ENCODE measurements at places on chromosomes 3 and 15.

- no peak for DNase-seq
These were observed 348.7 kb upstream of the TBL1XR1 start for GRCh38 chr3:177545964-177546363.

DNA sequence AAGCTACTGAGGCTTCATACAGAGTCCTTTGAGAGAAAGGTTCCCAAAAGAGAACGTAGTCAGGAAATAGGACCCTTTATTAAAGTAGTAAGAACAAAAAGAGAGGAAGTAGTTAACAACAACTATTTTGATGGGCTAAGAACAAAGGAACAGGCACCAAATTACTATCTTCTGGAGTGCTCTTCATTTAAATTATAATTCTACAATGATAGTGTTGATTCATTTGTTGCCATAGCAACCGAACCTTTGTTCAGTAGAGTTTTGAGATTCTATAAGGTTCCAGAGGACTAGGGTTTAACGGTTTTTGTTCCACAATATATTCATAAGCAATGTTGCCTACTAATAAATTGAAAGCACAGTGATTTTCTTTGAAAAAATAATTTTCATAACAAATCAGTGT is 78.8 kb downstream of the CMSS1 start:
- no peak for DNase-seq

- no peak for DNase-seq
These were observed 262.3 kb downstream of the GAP43 start for GRCh38 chr3:115885621-115886020.

GRCh38 chr3:171615686-171616085 is 155.5 kb upstream of the TNIK start:
- no peak for DNase-seq

GRCh38 chr3:179794355-179794754 is 141.5 kb downstream of the USP13 start:
- no peak for DNase-seq

- DNase-seq = no peak
These were observed 90.0 kb downstream of the ANO10 start for GRCh38 chr3:43531835-43532234.

- DNase-seq = no peak
These were observed 268.8 kb downstream of the ADAMTSL3 start for GRCh38 chr15:83922649-83923294.

DNA sequence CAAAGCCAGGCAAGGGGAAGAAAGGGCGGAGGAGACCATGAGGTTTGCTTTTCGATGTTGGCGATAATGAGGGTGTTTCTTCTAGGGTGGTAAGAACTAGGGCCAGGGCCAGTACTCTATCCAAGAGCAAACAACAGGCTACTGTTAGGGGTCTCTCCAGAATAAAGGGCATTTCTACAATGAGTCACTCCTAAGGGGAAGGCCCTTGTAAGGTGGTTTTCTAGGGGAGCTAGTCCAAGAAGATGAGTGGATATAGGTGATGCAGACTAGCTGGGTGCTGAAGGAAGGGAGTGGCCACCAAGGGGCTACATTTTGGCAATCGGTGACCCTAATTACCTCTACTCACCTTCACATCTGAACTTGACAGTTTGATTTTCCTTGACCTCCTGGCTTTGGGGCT is 148.5 kb upstream of the HACD2 start:
- no peak for DNase-seq

DNA sequence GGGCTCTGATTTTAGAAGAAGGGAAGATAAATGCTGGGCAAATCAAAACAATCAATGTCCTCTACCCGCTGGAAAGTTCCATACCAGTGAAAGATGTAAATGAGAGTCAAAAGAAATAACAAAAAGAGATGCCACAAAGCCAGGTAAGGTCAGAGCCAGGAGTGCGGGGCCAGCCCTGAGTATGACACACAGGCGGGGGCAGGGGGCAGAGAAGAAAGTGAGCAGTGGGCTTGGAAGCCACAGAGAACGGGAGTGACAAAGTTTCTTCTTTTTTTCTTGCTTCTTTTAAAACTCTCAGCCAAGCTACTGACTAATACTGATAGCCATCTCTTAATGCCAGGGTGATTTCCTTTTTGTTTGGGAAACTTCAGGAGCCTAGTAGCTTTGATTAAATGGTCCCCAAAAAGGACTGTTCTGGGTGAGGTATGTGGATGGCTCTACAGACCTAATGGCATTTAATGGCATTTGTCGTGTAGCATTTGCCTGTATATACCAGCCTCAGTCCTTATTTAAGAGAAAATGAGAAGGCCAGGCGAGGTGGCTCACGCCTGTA is 23.1 kb upstream of the TSEN2 start:
- no peak for DNase-seq

All from NCI-H1048 (cell line).